ENCODE measurements at places on chromosomes 16 and 17.

GRCh38 chr17:19417611-19418010 lies 6.6 kb downstream of the RNF112 start:
- no peak for DNase-seq

GRCh38 chr17:163514-164098 lies 17.8 kb downstream of the DOC2B start:
- DNase-seq = no peak

- no peak for DNase-seq
Measured at GRCh38 chr16:48531011-48531962, 78.7 kb downstream of the N4BP1 start.

- no peak for DNase-seq
Measured at GRCh38 chr16:11585460-11586377, 1.0 kb downstream of the LITAF start.

DNA sequence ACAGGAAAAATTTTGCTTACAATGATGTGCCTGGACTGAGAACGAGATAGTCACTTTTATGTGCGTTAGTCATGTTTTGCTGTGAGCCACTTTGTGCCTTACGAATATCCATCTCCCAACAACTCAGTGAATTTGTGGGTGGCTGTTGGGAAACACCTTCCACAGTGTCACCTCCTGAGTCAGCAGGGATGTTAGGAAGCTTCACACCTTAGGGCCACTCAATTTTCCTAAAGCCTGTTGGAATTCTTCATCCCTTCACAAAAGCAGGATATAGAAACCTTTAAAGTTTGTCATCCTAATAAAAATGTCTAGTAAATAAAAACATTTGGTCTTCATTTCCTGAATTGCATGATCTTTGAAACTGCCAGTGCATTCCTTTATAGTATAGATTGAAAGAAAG lies 4.3 kb upstream of the KRTAP3-1 start:
- DNase-seq = no peak

DNA sequence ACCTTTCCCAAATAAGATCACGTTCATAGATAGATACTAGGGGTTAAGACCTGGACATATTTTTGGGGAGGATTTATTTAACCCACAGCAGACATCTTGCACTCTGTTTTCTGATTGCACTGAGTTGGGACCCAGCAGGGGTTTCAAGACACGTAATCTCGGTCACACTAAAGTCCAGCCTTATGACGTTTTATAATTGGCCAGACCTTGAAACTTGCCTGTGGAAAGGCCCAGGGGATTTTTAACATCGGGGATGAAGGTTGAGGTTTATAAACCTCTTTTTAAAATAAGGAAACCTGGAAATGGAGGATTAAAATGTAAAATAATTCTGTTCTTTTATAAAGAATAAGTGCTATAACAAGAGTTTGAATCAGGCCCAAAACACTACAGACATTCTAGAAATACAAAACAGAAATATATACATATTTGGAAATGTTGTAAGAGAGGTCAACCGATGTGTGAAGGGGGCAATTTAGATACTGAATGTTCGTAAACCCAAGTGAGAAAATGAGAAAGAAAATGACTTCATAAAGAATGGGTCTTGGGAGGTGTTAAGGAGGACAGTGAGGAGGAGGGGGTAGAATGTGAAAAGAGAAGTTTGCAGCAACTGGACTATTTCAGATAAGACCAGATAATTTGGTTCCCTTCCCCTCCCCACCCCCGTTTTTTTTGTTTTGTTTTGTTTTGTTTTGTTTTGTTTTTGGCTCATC lies 61.1 kb upstream of the NOL11 start:
- DNase-seq = no peak

DNA sequence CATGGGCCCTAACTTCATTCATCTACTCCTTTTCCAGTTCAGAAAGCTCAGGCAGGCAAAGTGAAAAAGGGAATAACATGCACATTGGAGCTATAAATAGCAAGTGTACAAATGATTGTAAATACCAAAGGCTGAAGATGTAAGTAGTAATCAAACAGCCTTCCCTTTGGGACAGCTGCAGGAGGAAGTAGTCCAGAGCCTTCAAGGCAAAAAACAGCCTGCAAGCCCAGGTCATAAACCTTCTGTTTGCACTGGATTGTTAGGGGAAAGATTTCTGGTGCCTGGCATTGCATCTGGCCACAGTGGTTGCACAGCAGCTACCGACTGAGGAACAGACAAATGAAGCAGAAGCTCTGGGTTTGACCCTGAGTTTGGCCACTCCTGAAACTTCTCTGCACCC lies 98.6 kb upstream of the PMFBP1 start:
- DNase-seq = no peak

DNA sequence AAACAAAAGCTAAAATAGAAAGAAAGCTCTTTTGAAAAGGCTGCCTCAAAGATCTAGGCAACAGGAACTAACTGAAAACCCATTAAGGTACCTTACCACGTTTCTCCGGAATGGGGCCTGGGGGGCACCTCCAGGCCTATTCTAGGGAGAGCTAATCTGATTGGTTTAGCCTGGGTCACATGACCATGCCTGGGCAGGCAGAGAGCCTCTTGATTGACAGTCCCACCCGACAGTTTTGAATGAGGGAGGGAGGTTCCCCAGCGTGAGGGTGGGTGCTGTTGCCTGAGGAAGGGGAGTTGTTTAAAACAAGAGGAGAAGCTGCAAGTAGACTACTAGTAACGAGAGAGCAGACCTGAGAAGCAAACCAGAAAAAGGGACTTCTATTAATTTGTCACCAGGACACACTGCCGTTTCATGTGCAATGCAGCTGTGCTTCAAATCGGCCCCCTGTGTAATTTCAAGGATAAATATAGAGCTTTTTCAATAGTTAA lies 143.4 kb upstream of the HS3ST2 start:
- DNase-seq = peak; percentile 2

DNA sequence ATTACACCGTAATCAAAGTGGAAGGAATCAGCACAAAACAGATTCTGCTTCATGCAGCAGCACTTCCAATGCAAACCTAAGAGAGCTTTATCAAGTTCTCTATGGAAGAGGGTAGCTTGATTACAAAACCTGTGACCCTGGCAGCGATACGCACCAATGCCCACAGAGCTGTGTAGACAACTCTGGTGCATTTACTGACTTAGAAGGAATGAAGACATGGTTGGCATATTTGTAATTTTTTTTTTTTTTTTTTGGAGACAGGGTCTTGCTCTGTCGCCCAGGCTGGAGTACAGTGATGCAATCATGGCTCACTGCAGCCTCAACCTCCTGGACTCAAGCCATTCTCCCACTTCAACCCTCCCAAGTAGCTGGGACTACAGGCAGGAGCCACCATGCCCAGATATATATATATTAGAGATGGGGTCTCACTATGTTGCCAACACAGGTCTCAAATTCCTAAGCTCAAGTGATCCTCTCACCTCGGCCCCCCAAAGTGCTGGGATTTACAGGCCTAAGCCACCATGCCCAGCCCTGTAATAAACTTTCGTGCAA lies 49.4 kb downstream of the XPO6 start:
- no peak for DNase-seq

- DNase-seq = no peak
Measured at GRCh38 chr17:39751016-39751543, 13.3 kb downstream of the GRB7 start.

DNA sequence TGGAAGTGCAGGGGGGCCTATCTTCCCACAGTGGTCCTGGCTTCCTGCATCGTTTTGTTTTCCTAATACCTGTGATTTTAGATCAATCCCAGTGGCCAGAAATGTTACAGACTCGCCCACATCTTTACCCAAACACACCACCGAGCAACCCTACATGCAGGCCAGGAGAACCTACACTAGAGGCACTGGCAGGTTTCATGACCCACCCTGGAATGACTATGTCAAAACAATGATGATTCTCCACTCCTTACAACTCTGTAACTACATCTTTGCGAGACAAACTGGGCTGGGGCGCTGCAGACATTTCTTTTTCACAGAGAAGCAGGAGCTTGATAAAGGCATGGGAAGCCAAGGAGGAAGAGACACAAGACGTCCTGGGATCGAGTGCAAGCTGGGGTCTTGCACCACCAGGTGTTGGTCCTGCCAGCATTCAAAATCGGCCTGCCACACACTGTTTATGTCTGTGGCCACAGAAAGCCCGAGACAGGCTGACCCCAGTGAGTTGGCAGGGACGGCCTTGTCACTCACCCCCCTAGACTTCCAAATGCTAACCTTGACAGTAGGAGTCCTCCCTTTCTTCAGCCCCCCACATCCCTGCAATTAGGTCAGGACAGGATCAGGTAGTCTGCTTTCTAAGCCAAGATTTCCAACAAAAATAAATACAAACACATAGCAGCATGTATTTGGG lies 32.5 kb downstream of the UBE2O start:
- no peak for DNase-seq

- no peak for DNase-seq
Measured at GRCh38 chr17:69558796-69559195, 144.3 kb downstream of the MAP2K6 start.

GRCh38 chr16:73196670-73197069 lies 148.7 kb upstream of the ZFHX3 start:
- DNase-seq = no peak

- no peak for DNase-seq
Measured at GRCh38 chr17:65783845-65784334, 222.4 kb upstream of the AXIN2 start.

DNA sequence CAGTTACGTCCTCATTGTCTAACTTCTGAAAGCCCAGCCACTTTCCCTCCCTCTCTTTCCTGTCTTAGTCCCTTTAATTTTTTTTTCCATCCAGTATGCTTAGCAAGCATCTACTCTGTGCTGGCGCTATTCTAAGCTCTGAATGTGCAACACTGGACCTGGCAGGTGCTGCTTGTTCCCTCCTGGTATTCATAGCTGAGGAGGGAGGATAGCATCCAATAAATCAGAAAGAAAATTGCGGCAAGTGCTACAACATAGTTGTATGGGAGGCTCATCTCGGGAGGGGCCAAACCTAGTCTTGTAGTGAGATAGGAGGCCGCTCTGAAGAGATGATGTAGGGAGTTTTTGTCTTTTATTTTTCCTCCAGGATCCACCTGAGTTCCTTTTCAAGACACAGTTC lies 457.3 kb upstream of the HSBP1 start:
- DNase-seq = no peak

- DNase-seq = no peak
Measured at GRCh38 chr16:1762196-1762878, 9.0 kb downstream of the NME3 start.

GRCh38 chr16:6804461-6804860 lies 528.2 kb upstream of the RBFOX1 start:
- DNase-seq = no peak

- DNase-seq = no peak
Measured at GRCh38 chr16:49834531-49835151, 21.3 kb downstream of the ZNF423 start.

GRCh38 chr17:76452660-76453430 lies at the start of gene UBE2O:
TSS of gene UBE2O (minus strand) at chr17:76453152. CDS start at chr17:76453141, 11 bp downstream.
- DNase-seq = peak; percentile 88

DNA sequence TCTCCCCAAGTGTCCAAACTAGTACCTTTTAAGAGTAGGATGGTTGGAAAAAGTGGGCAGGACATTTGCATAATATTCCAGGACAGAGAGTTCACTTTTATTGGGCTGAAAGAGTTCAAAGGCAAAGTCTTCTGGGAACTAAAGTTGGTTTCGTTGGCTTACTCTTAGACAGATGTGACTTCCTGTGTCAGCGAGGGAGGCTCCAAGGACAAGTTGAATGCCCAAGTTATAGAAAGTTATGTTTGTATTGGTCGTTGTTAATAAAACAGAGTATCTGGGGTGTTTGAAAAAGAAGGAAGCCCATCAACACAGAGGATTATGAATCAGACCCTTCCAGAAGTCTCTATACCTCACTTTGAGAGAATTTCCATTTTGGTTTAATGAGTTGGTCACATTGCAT lies 117.3 kb upstream of the TBX2 start:
- no peak for DNase-seq

- no peak for DNase-seq
Measured at GRCh38 chr16:74123826-74124225, 172.8 kb upstream of the PSMD7 start.

DNA sequence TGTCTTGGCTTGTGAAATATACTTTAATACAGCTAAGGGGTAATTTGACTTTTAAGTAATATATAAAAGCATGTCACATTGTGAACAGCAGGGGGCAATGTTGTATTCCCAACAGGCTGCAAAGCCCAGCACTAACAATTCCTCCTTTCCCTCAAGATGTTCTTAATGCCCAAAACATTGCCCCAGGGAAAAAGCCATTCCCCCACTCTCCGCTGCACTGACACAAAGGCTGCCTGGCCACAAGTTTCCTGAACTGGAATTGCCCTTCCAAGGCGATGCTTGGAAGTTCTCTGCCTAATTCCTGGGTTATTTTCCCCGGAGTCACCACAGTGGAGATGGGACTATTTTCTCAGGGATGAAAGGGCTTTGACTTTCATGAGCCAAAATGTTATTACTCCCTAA lies 27.2 kb downstream of the CLEC16A start:
- no peak for DNase-seq

GRCh38 chr16:27798241-27798640 lies 248.3 kb downstream of the KATNIP start:
- no peak for DNase-seq

GRCh38 chr16:87560428-87561199 lies 41.7 kb upstream of the JPH3 start:
- no peak for DNase-seq

DNA sequence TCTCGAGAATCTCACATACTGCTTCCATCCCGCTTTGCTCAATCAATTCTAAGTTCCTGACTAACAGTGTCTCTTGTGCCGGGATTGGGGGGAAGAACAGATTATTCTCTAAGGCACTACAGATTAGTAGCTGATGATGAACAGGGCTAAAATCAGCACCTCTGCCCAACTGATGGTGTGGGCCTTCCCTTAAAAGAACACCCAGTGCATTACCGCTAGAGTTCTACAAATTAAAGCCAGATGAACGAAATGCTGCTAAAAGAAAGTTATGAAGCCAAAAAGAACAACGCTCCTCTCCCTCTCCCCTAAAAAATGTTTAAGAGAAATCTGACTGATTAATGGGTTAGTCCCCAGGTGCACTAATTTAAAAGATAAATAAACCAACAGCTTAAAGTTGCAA lies 4.4 kb downstream of the CDC27 start:
- DNase-seq = no peak

DNA sequence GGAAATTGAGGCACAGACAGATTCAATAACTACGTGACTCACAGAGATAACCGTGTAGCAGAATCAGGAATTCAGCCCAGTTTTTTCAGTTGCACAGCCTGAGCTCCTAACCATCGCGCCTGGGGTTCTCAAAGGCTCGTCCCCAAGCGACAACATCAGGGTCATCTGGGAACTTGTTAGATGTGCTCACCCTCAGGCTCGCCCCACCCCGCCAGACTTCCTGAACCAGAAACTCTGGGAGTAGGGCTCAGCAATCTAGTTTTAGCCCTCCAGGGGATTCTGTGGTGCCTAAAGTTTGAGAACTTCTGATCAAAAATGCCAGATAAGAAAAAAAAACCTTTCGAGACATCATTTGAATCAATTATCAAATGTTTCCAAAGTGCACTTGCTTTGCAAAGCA lies 559.8 kb downstream of the WWOX start:
- DNase-seq = no peak

- no peak for DNase-seq
Measured at GRCh38 chr16:72910381-72910780, 137.5 kb downstream of the ZFHX3 start.

GRCh38 chr17:14942526-14943190 lies 322.5 kb downstream of the PMP22 start:
- DNase-seq = no peak

- DNase-seq = no peak
Measured at GRCh38 chr16:84893849-84894599, 74.2 kb downstream of the CRISPLD2 start.
